Caki2 (cell line): ENCODE measurements at places on chromosomes 5 and 9. TPM values are rescaled to one million over a fixed set of nuclear protein-coding genes. Genes with fewer than 3 reads are reported as not detected.

DNA sequence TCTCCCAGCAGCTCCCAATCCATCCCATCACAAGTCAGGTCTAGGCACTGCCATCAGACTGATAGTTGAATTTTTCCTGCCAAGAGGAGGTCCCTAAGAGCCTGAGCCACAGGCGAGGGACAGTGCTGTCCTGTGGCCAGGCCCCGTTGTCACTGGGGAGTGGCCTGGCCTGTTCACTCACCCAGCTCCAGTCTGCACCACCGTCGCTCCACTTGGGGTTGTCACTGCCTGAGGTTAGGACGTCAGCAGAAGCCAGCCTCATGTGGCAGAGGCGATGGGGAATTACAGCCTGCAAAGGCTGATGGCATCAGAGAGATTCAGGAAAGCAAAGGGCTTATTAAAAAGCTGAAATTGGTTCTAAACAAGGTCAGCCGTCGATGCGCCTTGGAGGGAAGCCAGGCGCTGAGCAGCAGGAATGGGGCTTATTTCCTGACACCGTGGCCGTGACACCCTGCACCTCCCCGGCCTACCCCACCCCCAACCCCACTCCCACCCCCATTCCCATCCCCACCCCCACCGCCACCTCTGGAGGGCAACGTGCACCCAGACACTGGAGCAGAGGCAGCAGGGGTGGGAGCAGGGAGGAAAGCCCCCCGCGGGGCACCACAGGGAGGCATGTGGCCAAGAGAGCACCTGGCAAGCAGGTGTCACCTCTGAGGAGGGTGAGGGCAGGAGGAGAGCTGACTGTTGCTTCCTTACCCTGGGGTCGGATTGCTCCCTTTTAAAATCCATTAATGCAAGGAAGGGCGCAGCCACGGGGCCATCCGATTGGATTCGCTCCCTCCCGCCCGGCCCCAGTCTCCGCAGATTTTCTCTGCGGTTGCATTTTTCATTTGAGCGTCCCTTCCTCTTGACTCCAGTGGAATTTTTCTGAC, 3.1 kb upstream of the DBH start:
- no peak for DNase-seq

GRCh38 chr5:124962111-124962510, 215.7 kb upstream of the ZNF608 start:
- no peak for DNase-seq

The SLC6A3 gene
- not detected in 2 replicates for total RNA-seq

The TTC39B gene
- total RNA-seq: 0.81 and 8.0 TPM in 2 replicates

The BAG1 gene
- 27.7 and 47.2 TPM in 2 replicates for total RNA-seq
